ENCODE measurements at places on chromosomes 16 and 17.
A peak's percentile ranks its signal among the peaks of the same experiment; 100 is the strongest.

DNA sequence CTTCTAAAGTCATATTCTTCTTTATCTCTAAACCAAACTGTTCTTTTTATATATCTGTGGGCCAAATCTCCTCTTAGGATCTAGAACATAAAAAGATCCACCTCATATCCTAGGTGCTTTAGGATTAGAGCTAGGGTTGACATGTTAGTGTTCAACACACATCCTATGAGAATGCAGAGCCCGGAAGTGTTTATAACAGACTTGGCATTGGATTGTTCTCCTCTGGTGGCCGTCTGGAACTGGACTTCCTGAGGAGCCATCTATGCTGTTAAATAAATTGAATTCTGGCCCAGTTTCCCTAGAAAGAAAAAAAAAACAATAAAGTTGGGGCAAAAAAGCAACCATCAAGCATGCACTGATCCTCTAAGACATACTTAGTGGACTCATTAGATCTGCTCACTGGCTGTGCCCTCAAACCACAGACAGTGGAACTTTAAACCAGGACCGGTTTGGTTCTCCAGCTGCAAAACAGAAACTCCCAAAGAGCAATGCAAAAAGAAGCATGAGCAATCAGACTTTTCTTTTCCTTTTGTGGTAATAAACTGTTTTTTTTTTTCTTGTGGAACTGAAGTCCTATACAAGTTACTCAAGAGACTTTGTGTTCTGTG is 182.5 kb downstream of the ZNF18 start:
- no peak for DNase-seq

DNA sequence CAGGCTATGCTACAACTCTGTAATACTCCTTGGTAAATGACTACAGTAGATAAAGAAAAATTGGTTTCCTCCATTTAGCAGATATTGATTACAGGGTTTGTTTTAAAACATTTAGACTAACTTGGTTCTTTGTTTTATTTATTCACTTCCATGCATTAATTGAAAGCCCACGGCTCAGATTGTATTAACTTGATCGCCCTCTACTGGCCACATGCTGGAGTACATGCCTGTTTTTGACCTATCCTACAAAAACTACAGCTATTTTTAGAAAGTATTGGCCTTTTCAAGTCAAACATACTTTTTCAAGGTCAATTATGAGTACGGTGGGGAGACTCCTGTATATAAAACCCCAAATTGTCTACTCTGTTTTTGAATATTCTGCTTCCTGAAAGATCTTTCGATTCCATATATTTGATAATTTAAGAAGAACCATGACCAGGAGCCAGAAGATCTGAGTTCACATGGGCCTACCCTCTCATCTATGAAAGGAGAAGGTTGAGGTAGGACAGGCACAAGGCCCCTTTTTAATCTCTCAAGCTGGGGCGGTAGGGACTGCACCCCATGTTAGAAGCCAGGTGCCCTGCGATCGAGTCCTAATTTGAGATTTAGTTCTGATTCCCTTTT is 51.8 kb downstream of the CA10 start:
- peak; percentile 13 for DNase-seq

DNA sequence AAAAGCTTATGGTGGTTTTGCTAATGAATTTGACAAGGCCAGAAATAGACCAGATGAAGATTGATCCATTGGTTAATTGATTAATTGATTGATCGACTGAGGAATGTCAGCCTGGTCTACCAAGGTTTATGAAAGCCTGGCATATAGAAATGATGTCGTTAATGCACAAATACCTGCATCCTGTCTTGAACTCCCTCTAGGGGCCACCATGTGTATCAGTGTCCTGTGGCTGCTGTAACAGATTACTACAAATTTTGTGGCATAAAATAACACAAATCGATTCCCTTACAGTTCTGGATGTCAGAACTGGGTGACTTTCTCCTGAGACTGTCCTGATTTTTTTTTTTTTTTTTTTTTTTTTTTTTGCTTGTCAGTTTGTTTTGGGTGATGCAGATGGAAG is 553.2 kb downstream of the MAF start:
- DNase-seq: peak; percentile 5

DNA sequence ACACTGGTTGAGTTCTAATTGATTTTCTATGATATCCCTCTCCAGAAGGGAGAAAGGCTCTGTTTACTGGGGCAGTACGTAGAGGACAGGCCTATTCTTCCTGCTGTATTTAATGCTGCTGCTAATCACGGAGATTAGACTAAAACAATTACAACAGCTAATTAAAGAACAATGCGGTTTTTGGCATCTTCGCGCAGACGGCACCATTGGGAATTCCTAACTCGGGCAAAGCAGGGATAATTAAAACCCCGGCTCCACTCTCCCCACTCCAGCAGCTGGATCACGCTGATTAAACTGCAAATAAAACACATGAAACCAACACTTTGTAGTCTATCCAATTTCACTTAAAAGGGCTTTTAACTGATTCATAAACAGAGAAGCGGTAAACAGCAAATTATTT is 147.6 kb downstream of the XYLT1 start:
- no peak for DNase-seq

- DNase-seq: no peak
Observed at GRCh38 chr16:15538507-15538906, 104.1 kb downstream of the BMERB1 start.

GRCh38 chr16:9053006-9053601 is 38.3 kb upstream of the HAPSTR1 start:
- DNase-seq: peak; percentile 77

- no peak for DNase-seq
Observed at GRCh38 chr17:76090517-76091129, 11.6 kb downstream of the ZACN start.

DNA sequence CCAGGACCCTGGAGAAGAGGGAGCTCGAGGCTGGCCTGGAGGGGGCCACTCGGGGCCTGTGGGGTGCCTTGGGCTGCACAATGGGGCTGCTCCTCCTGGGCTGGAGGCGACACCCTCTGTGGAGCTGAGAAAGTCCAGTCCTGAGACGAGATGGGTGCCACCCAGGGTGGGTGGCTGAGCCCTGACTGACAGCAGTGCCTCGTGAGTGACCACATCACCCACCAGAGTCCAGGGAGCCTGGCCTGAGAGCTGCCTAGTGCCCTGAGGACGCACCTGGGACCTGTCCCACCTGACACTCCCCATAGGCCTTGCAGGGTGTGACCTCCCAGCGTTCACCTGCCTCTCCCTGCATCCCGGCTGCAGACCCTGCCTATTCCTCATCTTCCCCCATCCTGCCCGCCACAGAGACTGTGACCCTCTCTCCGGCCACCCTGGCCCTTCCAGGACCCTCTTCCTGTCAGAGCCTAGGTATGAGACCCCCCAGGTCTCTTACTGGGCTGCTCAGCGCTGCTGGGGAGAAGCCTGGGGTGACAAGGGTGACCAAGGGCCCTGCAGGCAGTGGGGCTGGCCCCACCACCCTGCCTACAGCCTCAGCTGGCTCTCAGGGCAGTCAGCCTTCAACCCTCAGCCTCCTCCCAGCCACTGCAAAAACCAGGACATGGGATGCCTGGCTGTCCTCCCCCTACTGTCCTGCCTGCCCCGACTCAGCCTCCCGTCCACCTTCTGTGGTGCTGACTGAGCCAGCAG is 41.2 kb downstream of the TNFRSF13B start:
- DNase-seq: no peak

DNA sequence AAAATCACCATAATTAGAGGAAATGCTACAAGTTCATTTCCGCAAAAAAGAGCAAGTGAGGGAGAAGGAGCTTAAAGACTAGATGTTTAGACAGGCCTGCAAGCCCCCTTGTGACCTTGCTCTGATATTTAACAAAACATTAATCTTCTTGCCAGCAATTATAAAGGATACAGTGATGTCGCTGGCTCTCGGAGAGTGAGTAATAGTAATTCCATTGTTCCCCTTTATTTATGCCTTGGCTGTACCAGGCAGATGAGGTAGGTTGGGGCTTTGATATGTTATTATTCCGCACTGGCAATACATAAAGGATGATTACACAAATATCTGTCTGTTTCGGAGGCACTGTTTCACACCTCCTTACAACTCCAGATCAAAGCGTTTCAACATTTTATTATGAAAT is 204.8 kb upstream of the SALL1 start:
- no peak for DNase-seq

DNA sequence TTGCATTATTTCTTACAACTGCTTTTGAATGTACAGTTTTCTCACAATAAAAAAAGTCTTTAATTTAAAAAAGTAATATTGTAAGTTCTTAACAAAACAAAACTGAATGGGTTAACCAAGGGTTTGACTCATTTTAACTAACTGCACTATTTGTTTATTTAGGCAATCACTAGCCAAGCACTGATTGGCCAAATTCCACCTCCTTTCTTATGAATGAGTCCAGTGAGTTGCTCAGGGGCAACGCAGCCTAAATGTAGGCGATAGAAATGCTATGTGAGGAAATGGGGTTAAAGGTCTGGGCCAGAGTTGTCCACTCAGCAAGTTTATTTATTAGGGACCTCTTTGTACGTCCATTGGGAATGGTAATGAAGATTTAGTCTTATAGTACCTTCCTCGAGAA is 89.6 kb upstream of the MAF start:
- no peak for DNase-seq

- no peak for DNase-seq
Observed at GRCh38 chr16:81554979-81555378, 110.4 kb downstream of the CMIP start.

- no peak for DNase-seq
Observed at GRCh38 chr17:3968015-3968414, 3.8 kb upstream of the ATP2A3 start.

- DNase-seq: peak; percentile 12
Observed at GRCh38 chr16:71311553-71312158, 22.5 kb upstream of the CMTR2 start.

Data from Panc1 (cell line).